ENCODE measurements at places on chromosomes 13 and 19. TPM values are rescaled to one million over a fixed set of nuclear protein-coding genes. Genes with fewer than 3 reads are reported as not detected.

DNA sequence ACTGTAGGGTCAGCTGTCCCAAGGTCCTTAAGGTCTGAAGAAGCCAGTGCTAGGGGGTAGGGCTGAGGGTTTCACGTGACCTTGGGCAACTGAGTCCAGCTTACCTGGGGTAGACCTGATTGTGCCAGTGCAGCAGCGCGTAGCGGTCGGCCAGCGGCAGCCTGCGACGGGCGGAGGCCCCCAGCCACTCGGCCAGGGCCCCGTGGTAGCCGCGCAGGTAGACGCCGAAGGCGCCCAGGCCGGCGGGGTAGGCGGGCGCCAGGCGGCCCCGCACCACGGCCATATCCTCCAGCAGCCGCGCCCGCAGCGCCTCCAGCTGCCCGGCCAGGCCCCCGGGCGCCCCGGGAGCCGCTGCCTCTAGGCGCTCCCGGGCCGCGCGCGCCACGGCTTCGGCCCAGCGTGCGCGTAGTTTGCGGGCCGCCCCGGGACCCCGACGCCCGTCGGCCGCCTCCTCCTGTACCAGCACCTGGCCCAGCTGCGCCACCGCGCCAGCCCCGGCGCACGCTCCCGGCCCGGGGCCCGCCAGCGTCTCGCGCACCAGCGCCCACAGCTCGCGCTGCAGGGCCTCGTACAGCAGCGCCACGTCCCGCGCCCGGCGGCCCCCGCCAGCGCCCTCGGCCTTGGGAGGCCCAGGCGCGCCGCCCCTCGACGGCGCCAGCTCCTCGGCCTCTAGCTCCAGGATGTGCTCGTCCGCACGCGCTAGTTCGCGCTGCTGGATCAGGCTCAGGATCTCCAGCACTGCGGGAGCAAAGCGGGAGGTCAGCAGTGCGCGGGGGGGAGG is 10.9 kb downstream of the EXOC3L2 start:
- no peak overlapping the region for H3K27ac ChIP-seq
- H3K4me1 ChIP-seq: peaks cover 13% of the 10 kb centered on the region
- no peaks in the 10 kb centered on the region for H3K27me3 ChIP-seq

GRCh38 chr19:10898633-10899032 is 27.3 kb downstream of the CARM1 start:
- no peaks in the 10 kb centered on the region for H3K27me3 ChIP-seq
- no peaks in the 10 kb centered on the region for H3K36me3 ChIP-seq
- H3K4me3 ChIP-seq: no peak overlapping the region

GRCh38 chr13:72129117-72129516 is 262.1 kb upstream of the DACH1 start:
- DNase-seq: no peak
- no peak overlapping the region for H3K4me3 ChIP-seq
- H3K27ac ChIP-seq: no peak overlapping the region

TLE6 gene
- total RNA-seq: 1.5 TPM

- no peaks in the 10 kb centered on the region for H3K4me1 ChIP-seq
- no peak overlapping the region for H3K27ac ChIP-seq
- DNase-seq: no peak
- H3K4me3 ChIP-seq: no peak overlapping the region
Observed at GRCh38 chr13:78758549-78758948, 99.6 kb upstream of the OBI1 start.

ZNF66 gene
- 25.0 TPM for total RNA-seq

DNA sequence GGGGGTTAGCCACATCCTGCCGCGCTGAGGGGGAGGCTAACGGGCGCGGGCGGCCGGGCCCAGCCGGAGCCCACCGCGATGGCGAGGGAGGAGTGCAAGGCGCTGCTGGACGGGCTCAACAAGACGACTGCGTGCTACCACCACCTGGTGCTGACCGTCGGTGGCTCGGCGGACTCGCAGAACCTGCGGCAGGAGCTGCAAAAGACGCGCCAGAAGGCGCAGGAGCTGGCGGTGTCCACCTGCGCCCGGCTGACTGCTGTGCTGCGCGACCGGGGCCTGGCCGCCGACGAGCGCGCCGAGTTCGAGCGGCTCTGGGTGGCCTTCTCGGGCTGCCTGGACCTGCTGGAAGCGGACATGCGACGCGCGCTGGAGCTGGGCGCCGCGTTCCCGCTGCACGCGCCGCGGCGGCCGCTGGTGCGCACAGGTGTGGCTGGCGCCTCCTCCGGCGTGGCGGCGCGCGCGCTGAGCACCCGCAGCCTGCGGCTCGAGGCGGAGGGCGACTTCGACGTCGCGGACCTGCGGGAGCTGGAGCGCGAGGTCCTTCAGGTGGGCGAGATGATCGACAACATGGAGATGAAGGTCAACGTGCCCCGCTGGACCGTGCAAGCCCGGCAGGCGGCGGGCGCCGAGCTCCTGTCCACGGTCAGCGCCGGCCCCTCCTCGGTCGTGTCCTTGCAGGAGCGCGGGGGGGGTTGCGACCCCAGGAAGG is 692 bp downstream of the RGS9BP start:
- H3K27ac ChIP-seq: no peak overlapping the region
- DNase-seq: peak; percentile 72
- H3K4me3 ChIP-seq: no peak overlapping the region
- H3K27me3 ChIP-seq: peaks cover 30% of the 10 kb centered on the region

- no peak overlapping the region for H3K4me3 ChIP-seq
- H3K27me3 ChIP-seq: no peaks in the 10 kb centered on the region
- H3K36me3 ChIP-seq: no peaks in the 10 kb centered on the region
Observed at GRCh38 chr19:55153652-55154264, 3.8 kb downstream of the TNNI3 start.

- H3K27me3 ChIP-seq: peaks cover 4% of the 10 kb centered on the region
- H3K4me1 ChIP-seq: no peaks in the 10 kb centered on the region
- H3K27ac ChIP-seq: no peak overlapping the region
- no peaks in the 10 kb centered on the region for H3K36me3 ChIP-seq
Observed at GRCh38 chr13:44904967-44905366, 84.3 kb downstream of the NUFIP1 start.

DNA sequence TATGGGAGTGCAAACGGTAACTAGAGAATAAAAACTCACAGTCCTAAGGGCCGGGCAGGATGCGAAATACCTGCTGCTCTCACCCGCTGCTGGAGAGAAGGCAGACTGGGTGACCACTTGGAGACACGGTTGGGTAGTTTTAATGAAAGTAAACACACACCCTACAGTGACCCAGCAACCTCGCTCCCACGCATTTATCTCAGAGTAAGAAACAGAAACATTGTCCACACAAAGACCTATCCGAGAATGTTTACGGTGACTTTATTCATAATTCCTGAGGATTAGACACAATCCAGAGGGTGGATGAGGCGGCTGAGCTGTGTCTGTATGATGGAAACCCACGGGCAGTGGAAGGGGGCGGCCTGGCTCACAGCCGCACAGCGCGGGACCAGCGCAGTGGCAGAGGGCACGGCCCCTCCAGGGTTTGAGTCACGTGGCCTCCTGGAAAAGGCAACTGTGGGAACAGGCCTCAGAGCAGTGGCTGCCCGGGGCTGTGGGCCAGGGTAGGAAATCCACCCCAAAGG is 73.5 kb upstream of the C13orf46 start:
- peak overlapping the region; percentile 27 for H3K4me3 ChIP-seq
- no peak for DNase-seq
- peaks cover 45% of the 10 kb centered on the region for H3K36me3 ChIP-seq
- H3K27ac ChIP-seq: peak overlapping the region; percentile 26

DNA sequence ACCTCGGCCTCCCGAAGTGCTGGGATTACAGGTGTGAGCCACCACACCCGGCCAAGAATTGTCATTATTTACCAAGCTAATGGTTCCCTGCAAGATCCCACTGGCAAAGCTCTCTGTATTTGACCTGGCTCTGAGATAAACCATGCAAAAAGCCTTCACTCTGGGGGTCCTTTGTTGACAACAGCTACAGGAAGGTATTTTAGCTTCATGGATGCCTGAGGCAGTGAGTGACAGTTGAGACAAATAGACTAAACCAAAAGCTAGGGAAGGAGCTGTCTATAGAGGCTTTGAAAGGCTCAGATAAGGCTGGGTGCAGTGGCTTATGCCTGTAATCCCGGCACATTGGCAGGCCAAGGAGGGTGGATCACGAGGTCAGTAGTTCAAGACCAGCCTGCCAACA is 45.5 kb downstream of the NOTCH3 start:
- no peaks in the 10 kb centered on the region for H3K36me3 ChIP-seq
- no peak overlapping the region for H3K4me3 ChIP-seq
- H3K4me1 ChIP-seq: no peaks in the 10 kb centered on the region
- H3K27me3 ChIP-seq: no peaks in the 10 kb centered on the region
- no peak for DNase-seq

DNA sequence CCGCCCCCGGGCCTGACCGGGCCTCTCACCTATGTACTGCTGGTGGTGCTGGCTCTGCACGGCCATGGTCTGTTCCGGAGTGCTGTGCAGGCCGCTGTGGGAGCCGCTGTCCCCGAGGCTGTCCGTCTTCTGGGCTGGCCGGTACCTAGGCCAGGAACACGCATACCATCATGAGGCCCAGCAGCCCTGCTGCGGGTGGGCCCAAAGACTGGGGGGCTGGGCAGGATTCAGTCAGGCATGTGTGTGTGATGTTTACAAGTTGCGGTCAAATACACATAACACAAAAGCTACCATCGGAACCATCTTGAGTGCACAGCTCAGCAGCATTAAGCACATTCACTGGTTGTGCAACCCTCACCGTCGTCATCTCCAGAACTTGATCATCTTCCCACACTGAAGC is 32.2 kb upstream of the RANBP3 start:
- no peaks in the 10 kb centered on the region for H3K27me3 ChIP-seq
- H3K4me1 ChIP-seq: no peaks in the 10 kb centered on the region
- no peaks in the 10 kb centered on the region for H3K36me3 ChIP-seq

- H3K27ac ChIP-seq: no peak overlapping the region
- no peaks in the 10 kb centered on the region for H3K4me1 ChIP-seq
- no peaks in the 10 kb centered on the region for H3K36me3 ChIP-seq
- H3K27me3 ChIP-seq: no peaks in the 10 kb centered on the region
Observed at GRCh38 chr13:96238861-96239260, 149.0 kb downstream of the HS6ST3 start.

VSTM2B gene
- not detected for total RNA-seq

DNA sequence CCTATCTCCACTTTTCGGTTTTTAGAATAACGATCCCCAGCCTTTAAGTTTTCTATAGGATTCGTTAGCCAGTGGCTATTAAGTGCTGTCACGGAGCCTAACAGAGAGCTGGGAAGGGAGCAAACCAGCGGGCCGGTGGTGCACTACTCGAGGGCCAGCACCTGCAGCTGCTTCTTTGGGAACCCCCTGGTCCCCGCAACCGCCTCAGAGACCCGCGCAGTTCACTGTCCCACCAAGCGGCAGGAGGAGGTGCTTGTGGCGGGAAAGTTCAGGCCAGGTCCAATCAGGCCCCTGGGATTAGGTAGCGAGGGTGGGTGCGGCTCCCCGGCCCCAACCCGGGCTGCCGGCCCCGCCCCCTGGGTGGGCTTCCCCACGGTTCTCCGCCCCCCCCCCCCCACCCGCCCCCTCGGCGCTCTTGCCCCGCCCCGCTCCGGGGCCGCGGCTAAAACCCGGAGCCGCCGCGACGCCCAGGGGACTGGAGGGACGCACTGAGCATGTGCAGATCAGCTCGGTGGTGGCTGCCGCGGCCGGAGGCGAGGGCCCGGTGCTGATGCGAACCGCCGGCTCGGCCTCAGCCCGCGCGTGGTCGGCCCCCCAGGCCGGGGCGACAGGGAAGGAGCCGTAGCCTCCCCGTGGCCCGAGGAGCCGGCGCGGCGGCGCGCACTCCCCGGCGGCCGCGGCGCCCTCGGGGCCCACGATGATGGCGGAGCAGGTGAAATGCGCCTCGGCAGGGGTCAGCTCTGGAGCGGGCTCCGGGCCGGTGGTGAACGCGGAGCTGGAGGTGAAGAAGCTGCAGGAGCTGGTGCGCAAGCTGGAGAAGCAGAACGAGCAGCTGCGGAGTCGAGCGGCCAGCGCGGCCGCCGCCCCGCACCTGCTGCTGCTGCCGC is at the start of gene SLAIN1:
SLAIN1 (plus strand) TSS at position 471 of the 887 bp plus-strand sequence; CDS start at position 698, 227 bp downstream.
- DNase-seq: peak; percentile 91
- H3K4me1 ChIP-seq: peaks cover 18% of the 10 kb centered on the region
- H3K27me3 ChIP-seq: no peaks in the 10 kb centered on the region
- H3K27ac ChIP-seq: peak within 1 kb of the TSS; percentile 71
- no peaks in the 10 kb centered on the region for H3K36me3 ChIP-seq
- H3K4me3 ChIP-seq: peak within 1 kb of the TSS; percentile 93

DNA sequence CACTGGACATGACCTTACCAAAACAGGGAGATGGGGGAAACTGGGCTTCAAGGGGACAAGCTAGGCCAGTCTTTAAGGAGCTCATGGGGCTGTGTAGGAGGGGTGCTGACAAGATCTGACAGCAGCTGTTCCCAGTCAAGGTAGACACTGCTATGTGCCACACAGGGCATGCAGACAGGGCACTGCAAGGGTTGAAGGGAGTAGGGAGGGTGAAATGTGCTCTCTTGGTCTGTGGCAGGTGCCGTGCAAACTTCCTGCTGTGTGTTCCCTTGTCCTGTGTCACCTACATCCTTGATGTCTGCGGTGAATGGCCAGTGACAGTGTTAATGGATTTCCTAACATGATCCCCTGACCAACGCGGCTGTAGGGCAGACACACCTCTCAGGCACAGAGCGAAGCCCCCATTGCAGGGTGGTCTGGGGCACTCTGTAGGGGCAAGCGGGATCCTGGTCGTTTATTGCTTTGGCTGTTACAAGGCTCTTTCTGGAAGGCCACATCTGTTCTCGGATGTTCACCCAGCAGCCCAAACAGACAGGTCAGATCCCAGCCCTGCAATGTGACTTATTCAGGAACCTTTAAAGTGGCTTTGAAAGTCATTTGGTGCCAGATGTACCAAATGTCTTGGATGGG is 199.5 kb upstream of the ZNF536 start:
- H3K4me3 ChIP-seq: no peak overlapping the region
- no peak for DNase-seq
- no peaks in the 10 kb centered on the region for H3K4me1 ChIP-seq
- H3K27me3 ChIP-seq: no peaks in the 10 kb centered on the region
- no peak overlapping the region for H3K27ac ChIP-seq
- no peaks in the 10 kb centered on the region for H3K36me3 ChIP-seq

DNA sequence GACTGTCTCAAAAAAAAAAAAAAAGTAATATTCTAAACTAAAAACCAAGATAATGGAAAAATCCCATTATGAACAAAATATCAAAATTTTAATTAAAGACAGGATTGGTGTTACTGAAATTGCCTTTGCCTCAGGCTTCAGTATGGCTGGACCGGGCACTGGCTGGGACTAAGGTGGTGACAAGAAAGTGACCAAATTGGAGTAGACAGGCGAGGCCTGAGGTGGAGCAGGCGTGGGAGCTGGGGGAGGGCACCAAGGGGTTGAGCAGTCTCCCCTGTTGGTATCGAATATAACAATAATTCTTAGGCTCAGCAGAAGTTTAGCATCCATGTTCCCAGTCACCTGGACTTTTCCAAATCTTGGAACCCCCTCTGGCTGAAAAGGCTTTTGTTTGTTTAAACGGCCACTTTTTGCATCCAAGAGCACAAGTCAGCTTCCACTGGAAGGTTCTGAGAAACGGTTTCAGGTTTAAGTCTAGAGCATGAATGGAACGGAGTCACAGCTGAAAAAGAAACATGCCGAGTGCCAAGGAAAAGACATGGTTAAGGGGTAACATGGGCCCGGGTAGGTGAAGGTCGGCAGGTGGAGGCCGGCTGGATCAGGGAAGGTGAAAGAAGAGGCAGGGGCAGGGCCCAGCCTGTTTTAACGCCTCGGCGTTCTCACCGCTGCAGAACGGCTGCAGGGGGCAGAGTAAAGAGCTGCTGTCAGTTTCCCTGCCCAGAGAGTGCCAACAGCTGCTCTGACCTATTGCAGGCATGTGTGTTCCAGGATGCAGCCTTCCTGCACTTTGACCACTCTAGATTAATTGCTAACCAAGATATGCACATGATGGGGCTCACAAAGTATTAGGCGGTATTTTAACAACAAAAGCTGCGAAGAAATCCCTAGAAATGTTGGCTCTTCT is 104.4 kb downstream of the TM9SF2 start:
- no peaks in the 10 kb centered on the region for H3K27me3 ChIP-seq
- H3K4me1 ChIP-seq: peaks cover 26% of the 10 kb centered on the region
- no peaks in the 10 kb centered on the region for H3K36me3 ChIP-seq
- DNase-seq: no peak
- H3K4me3 ChIP-seq: peak overlapping the region; percentile 68

SAFB2 gene
- 242 TPM for total RNA-seq

CRB3 gene
- total RNA-seq: 3.6 TPM

CYSLTR2 gene
- total RNA-seq: not detected

POMP gene
- total RNA-seq: 28.7 TPM
